C1 segment of cervical spinal cord (tissue), 14 donors: ENCODE measurements at places on chromosomes 12 and 14.

DNA sequence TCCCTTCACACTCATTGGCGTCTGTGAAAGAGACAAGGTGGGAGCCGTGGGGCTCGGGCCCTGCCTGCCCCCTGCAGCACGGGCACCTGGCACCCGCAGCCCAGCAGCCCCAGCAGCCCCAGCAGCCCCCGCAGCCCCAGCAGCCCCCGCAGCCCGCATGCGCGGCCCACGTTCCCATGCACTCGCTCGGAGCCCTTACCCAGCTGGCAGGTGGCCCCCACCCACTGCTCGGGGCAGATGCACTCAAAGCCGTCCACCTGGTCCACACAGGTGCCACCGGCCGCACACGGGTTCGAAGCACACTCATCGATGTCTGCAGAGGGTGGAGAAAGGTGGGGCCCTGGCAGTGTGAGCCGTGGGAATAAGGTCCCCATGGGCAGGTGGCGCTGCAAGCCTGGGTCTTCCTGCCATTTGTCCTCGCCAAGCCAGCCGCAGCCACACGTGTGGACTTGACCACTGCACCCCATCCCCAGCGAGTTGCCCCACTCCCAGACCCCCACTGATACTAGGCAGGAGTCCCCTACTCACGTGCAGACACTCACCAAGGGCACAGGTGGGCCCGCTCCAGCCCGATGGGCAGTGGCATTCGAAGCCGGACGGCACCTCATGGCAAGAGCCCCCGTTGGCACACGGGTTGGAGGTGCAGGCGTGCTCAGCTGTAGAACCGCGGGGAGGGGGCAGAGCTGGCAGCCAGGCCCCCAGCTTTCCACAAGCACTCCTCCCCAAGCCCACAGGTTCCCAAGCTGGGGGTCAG is 17.3 kb downstream of the JAG2 start:
- DNase-seq = no peak

GRCh38 chr12:121697093-121697698 is 15.4 kb upstream of the TMEM120B start:
- no peak for DNase-seq

DNA sequence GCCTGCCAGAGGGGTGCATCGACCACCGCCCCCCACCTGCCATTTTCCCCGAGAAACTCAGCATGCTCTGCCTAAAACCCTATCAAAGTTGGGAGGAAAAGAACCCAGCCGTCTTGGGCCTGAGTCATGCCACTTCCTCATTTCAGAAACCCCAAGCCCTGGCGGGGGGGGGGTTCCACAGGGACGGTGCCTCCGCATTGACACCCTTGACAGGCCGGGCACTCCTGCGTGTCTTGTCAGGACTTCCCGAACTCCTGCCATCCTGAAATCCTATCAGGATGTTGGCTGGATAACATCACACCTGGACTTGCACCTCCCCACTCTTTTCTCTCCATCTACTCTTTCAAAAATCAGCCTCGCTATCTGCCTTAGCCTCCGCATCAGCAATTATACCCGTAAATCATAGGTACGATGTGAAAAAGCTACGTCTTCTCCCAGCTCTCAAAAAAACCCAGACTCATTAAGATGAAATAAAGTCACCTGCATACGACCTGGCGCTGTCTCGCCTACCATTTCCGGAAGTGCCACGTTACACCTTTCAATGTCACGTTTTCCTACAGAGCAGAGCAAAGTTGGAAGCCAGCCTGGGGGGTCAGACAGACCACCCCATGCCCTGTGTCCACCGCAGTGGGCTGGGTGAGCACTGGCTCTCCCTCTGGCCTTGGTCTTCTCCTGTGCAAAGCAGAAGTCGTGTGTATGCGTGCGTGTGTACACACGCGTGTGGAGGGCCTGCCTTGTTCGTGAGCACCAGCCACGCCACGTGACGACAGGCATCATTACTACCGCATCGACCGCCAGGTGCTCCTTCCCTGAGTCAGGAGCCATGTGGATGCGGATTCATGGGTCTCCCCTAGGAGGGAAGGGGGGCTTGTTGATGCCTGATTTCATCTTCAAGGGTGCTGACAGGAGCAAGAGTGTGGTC is 96.7 kb downstream of the RFLNA start:
- no peak for DNase-seq

DNA sequence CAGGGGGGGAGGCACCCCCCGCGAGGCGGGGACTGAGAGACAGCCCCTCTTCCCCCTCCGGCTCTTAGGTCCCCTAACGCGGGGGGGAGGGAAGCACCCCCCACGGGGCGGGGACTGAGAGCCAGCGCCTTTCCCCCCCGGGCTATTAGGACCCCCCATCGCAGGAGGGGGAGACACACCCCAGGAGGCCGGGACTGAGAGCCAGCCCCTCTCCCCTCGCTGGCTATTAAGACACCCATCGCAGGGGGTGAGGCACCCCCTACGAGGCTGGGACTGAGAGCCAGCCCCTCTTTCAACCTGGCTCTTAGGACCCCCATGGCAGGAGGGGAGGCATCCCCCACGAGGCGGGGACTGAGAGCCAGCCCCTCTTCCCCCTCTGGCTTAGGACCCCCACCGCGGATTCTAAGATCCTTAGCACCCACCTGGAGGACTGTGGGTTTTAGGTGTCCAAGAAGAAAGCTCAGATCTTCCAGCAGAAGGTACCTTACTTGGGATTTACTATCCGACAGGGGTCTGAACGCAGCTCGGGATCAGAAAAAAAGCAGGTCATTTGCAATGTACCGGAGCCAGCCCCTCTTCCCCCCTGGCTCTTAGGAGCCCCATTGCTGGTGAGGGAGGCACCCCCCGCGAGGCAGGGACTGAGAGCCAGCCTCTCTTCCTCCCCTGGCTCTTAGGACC is 197.8 kb upstream of the PZP start:
- DNase-seq = no peak

- DNase-seq = no peak
Observed at GRCh38 chr12:45629292-45629691, 100.2 kb upstream of the ARID2 start.

- no peak for DNase-seq
Observed at GRCh38 chr12:2877953-2878732, 1.1 kb downstream of the RHNO1 start.

DNA sequence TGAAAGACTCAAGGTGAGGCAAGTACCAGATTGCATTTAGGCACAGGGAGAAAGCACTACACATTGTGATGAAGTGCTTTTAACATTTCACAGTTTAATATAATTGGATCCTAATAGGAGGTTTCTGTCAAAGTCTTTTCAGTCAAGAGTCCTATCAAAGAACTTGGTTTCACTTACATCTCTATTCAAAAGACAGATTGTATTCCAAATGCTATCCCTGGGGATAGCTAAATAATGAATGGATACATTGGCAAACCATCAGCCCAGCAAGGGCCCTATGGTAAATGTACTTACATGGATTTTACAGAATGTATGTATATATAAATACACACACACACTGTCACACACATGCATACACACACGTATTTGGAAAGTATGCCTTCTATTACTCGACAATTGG is 655.5 kb upstream of the FLRT2 start:
- no peak for DNase-seq

- DNase-seq = no peak
Observed at GRCh38 chr12:4143896-4144295, 129.7 kb upstream of the CCND2 start.

DNA sequence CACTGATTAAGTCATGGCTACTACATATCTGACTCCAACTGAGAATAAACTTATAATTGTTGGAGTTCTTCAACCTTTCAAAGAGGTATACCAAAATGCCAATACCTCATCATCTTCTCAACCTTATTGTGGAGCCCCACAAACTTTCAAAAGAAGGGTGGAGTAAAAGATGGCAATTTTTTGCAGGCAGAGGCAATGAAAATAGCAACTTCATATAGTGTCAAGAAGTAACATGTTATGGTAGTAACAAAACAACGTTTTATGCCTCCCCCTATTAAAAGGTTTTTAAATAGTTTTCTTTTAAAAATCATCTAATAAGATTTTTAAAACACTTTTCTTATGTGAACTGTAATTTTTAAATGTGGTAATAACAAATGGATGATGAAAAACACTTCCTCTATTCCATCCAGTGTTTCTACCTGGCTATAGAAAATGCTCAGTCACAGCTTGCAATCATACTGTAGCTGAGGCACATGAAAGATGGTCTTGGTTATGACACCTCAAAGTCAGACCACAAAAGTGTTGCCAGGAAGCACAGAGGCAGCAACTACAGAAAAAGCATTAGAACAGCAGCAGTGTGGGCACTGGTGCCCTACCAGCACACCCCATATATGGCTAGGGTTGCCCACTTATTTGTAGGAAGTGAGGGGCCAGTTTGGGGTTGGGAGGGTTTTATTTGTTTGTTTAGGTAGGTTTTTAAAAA is 7.0 kb downstream of the PPP1R12A start:
- no peak for DNase-seq

- no peak for DNase-seq
Observed at GRCh38 chr12:93870020-93870795, 193.0 kb downstream of the CRADD start.

DNA sequence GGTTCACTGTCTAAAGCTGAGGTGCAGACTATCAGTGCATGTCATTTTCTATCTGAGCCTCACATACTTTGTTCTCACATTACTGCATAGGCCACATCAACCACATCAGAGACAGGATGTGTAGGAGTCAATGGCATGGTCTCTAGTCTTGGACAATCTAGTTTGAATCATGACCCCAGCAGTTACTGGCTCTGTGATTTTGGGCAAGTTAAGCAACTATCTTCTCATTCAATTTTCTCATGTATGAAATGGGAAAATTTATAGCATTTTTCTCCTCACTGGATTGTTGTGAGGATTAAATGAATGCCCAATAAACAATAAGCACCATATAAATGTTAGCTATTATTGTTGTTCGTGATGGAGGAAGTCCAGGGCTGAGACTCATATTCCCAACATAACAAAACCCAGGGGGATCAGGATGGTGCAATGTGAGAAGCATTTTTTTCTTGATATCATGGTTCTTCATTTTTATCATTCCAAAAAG is 432.6 kb downstream of the LRIG3 start:
- DNase-seq = no peak

GRCh38 chr14:59823179-59823578 is 47.4 kb downstream of the RTN1 start:
- DNase-seq = no peak

DNA sequence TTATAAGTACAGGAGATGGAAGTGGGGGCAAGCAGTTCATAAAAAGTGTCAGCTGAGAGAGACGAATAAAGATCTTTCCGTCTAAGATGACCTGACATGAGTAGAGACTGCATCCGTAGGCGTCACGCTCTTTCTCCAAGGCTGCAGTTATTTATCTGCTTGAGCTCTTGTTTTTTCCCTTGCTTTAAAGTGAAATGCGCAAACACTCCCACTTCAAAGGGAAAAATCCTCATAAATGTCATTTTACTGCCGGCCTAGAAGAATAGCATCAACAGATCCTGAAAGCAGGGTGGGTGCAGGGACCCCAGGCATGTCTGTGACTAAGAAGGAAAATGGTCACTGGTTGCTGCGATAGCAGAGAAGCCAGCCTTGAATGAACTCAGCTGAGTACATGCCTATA is 647.4 kb downstream of the MED13L start:
- no peak for DNase-seq

DNA sequence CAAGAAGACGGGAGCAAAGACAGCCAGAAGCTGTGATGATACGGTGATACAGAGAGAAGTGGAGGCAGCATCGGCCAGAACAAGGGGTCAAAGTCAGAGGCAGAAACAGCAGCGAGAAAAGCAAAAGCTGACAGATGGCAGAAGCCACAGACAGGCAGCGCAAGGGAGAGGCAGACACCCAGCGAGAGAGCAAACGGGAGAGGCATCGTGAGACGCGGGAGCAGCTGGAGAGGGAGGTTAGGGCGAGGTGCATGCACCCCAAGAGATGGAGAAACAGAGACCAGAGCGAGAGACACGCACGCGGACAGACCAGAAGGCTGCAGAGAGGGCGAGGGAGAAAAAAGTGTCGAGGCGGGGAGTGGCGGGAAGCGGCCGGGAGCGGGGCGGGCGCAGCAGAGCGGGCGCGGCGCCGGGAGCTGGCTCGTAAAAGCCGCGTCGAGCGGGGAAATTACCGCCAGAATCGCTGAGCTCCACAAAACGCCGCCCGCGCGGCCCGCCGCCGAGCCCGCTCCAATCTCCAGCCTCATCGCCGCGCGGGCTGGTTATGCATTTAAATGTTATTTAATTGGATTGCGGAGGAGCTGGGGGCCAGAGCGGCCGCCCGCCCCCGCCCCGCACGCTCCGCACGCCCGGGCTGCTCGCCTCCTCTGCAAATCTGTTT is 15.6 kb downstream of the SMUG1 start:
- DNase-seq = no peak

DNA sequence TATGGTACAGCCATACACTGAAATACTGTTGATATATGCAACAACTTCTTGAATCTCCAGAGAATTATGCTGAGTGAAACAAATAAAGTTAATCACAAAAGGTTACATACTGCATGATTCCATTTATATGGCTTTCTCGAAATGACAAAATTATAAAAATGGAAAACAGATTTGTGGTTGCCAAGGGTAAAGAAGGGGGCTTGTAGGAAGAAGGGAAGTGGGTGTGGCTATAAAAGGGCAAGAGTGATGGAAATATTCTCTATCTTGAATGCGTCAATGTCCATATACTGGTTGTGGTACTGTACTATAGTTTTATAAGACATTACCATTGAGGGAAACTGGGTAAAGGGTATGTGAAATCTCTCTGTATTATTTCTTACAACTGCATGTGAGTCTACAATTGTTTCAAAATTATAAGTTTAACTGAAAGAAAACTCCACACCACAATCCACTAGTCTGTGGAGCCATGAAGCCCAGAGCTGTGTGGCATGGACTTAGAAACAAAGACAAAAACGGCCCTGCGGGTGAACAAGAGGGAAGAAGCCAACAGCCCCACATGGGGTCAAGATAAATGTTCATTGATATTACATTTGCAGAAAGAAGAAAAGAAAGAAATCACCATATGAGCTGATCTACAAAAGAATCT is 18.3 kb upstream of the TSPAN11 start:
- DNase-seq = no peak

DNA sequence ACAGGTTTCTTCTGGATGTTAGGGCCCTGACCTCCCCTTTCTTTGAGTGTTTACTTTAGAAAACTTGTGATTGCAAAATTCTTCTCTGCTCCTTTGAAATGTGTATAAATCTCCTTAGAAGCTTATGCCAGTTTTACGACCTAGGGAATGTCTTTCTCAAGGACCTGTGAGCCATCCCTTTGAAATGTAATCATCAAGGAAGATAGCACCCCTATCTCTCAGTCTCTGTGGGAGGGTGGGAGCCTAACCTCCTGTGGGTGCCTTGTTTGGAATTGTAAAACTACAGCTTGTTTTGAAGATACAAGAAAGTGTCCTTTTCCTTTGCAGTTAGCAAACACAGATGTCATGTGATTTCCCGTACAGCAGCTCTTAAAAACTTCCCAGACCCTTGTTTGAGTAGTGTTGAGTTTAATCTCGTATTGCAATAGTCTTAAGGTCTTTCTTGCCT is 3.3 kb downstream of the OR10AD1 start:
- no peak for DNase-seq

- DNase-seq = no peak
Observed at GRCh38 chr12:42299392-42300308, 26.2 kb downstream of the ZCRB1 start.
